ENCODE measurements at places on chromosomes 12 and 14.

- DNase-seq, result no peak
Observed at GRCh38 chr12:122395319-122395718, 27.1 kb downstream of the CLIP1 start.

GRCh38 chr14:102693006-102693755, 84.1 kb upstream of the TRAF3 start:
- no peak for DNase-seq

DNA sequence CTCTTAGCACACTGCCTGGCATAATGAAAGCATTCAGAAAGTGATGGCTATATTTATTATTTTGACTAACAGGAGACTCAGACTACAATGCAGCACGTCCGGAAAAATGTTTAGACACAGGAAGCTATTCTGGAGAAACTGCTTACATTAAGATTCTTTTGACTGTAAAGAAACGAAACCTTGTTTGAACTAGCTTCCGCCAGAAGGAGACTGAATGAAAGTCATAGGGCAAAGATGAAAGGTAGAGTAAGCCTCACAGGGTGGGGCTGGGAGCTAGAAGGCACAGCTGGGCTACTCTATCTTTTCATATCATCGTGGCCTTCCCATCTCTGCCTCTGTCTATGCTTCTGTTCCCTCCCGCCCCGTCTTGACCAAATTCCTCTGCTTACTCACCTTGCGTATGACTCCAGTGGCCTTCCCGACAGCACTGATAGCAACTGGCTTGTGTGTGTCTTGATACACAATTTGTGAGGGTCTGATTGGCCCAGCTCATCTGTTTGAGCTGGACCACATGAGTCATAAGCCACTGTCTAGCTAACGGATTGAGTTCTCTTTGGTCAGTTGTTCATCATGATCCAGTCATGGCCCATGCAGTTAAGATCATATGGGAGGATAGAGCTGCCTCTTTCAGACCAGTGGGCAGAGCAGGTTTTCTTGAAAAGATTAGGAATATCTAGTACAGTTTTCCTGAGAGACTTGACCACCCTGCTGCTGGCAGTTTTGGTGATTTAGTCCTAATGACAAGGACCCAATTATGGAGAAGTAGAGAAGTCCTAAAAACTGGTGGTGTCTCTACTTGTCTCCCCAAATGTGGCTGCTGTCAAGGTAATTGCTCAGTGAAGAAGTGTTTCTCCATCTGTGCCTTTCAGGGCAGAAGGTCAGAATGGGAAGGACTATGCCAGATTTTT, 151.5 kb upstream of the SLC38A2 start:
- DNase-seq, result no peak

- DNase-seq, result no peak
Observed at GRCh38 chr12:128261757-128262156, 5.2 kb upstream of the TMEM132C start.

GRCh38 chr14:33985242-33985641, 34.4 kb upstream of the EGLN3 start:
- DNase-seq, result no peak

DNA sequence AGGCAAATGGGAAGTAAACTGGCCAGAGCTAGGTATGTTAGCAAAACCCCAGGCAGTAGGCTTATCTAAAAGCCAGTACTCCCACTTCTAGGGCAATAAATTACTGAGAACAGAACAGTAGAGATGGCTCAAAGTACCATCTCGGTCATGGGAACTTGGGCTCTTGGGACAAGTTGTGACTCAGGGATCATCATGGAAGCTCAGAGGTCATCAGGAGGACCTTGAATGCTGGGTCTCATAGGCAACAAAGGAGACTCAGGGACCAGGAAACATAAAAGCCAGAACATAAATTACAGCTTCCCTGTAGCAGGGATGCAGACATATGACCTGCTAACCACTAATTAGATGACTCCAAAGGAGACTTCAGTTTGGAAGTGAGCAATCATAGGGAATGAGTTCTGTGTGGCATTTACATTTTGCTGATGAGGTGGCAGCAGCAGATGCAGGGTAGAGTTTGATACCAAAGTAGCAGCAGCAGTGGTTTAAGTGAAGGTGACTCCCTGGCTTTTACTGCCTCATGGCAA, 97.6 kb upstream of the SCAF11 start:
- DNase-seq, result no peak

DNA sequence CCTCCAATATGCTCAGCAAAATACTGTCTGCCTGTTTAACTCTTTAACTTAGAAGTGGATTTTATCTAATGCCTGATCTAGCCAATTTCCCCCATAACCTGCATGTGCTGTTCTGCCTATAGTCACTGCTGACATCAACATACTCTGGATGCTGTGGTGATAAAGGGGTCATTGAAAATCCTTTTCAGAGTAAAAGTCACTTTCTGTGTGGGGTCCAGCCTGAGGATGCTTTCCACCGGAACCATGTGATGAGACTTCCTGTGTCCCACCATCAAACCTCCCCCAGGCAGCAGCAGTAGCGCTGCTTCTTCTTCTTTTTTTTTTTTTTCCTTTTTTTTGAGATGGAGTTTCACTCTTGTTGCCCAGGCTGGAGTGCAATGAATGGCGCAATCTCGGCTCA, 607.0 kb downstream of the BCL11B start:
- no peak for DNase-seq

DNA sequence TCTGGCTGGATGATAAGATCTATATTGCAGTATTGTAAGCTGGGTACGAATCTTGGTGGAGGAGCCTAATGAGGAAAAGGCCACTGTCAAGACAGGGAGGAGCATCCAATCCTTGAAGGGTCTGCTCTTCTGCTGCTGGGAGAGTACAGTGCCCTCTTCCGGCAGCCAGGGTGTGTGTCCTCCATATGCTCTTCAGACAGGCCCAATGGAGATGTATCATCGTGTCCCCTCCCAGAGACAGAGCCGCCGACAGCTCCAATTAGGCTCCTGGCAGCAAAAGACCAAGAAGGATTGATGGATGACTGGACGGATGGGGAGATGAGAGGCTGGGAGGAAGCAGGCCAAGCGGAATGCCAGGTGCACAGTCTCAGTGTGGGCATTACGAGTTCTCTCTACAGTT, 51.6 kb upstream of the PIWIL1 start:
- no peak for DNase-seq

- no peak for DNase-seq
Observed at GRCh38 chr12:15049461-15050153, 76.8 kb downstream of the PDE6H start.

DNA sequence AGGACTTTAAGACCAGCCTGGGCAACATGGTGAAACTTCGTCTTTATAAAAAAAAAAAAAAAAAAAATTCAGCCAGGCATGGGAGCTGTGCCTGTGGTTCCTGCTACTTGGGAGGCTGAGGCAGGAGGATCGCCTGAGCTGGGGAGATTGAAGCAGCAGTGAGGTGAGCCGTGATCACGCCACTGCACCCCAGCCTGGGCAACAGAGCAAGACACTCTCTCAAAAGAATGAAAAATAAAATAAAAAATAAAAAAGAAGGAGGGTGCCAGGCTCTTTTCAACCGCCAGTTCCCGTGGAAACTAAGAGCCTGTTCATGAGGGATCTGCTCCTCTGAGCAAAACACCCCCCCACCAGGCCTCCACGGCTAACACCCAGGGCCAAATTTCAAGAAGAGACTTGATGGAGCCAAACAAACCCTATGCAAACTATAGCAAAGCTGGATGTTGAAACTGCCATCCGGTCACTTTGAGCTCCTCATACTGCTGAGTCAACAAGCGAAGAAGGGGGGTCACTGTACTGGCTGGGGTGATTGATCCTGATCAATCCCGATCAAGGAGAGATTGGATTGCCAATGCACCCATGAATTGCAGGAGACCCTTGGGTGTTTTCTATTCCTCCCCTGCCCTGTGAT, 23.4 kb downstream of the DLK1 start:
- no peak for DNase-seq

- no peak for DNase-seq
Observed at GRCh38 chr14:91925001-91925726, 22.3 kb downstream of the FBLN5 start.

- DNase-seq, result no peak
Observed at GRCh38 chr14:91884664-91885063, 17.3 kb upstream of the TC2N start.

- no peak for DNase-seq
Observed at GRCh38 chr14:68616221-68616902, 176.5 kb downstream of the ZFP36L1 start.

GRCh38 chr12:2354151-2354991, 301.6 kb downstream of the CACNA1C start:
- DNase-seq, result no peak

- no peak for DNase-seq
Observed at GRCh38 chr12:57548488-57548887, 1.4 kb upstream of the KIF5A start.

DNA sequence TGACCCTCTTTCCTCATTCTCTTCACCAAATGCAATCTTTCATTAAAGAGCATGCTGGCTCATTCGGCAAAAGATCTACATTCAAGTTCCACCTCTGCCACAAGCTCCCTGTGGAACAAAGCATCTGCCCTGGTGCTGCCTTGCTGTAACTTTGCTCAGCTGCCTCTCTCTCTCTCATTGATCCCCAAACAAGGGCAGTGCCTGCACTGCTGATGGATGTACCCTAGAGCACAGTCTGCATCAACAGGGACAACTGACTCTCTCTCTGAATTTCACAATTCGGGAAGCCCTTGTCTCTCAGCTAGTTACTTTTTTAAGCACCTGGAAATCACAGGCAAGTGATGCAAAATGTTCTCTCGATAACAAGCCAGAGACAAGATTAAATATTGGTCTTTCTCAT, 174.0 kb upstream of the DIO2 start:
- DNase-seq, result no peak

DNA sequence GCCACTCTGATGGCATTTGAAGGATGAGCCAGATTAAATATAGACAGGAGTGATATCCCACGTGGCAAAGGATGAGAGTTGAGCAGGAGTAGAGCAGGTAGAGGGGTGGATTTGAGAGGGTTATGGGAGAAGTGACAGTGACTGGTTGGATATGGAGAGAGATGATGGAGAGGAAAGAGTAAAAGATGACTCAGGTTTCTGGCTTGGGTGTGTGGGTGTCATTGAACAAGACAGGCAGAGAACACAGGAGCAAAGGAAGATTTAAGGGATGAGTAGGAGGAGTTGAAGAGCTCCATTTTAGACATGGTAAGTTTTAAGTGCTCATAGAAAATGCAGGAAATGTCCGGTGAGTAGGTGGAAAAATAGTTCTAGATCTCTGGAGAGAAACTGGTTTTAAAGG, 136.9 kb downstream of the EGLN3 start:
- no peak for DNase-seq

GRCh38 chr14:104139460-104140212, 1.2 kb downstream of the KIF26A start:
- DNase-seq, result no peak

- no peak for DNase-seq
Observed at GRCh38 chr12:54448344-54448743, 25.1 kb downstream of the GTSF1 start.

DNA sequence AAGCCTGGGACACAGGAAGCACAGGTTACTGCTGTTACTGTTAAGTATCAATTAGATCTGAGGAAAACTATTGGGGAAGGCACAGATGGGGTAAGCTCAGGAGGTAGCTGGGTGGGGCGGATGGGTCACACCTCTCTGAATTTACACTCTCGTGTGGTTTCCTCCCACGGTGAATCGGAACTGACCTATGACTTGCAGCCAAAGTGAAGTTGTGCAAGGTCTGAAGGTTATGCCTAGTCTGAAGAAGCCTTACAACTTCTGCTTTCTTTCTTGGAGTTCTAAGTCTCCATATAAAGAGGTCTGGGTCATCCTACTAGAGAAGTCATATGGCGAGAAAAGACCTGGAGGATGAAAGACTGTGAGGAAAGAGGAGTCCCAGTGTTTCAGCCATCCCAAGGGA, 25.6 kb upstream of the GPATCH2L start:
- DNase-seq, result no peak

DNA sequence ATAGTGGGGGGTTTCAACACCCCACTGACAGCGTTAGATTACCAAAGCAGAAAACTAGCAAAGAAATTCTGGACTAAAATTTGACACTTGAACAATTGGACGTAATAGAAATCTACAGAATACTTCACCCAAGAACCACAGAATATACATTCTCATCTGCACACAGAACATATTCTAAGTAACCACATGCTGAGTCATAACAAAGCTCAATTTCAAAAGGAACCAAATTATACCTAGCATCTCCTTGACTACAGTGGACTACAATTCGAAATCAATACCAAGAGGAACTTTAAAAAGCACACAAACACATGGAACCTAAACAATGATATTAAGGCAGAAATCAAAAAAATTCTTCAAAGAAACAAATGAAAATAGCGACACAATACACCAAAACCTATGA, 871.6 kb upstream of the MDGA2 start:
- DNase-seq, result no peak

- DNase-seq, result peak; percentile 42
Observed at GRCh38 chr14:104677512-104678332, 11.7 kb upstream of the INF2 start.

GRCh38 chr12:57146092-57146491, 1.3 kb downstream of the LRP1-AS start:
- no peak for DNase-seq

DNA sequence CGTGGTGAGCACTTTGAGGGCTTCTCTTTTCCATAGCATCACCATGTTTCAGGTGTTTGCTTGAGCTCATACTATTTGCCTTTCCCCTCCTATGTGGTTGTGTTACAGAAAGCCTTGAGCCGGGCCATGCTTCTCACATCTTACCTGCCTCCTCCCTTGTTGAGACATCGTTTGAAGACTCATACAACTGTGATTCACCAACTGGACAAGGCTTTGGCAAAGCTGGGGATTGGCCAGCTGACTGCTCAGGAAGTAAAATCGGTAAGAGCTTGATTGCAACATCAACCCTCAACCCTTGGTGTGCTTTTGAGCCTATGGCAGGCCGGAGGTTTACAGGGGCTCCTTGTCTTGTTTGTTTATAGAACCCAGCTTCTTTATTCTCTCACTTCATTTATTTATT, 8.1 kb downstream of the LETMD1 start:
- DNase-seq, result no peak

DNA sequence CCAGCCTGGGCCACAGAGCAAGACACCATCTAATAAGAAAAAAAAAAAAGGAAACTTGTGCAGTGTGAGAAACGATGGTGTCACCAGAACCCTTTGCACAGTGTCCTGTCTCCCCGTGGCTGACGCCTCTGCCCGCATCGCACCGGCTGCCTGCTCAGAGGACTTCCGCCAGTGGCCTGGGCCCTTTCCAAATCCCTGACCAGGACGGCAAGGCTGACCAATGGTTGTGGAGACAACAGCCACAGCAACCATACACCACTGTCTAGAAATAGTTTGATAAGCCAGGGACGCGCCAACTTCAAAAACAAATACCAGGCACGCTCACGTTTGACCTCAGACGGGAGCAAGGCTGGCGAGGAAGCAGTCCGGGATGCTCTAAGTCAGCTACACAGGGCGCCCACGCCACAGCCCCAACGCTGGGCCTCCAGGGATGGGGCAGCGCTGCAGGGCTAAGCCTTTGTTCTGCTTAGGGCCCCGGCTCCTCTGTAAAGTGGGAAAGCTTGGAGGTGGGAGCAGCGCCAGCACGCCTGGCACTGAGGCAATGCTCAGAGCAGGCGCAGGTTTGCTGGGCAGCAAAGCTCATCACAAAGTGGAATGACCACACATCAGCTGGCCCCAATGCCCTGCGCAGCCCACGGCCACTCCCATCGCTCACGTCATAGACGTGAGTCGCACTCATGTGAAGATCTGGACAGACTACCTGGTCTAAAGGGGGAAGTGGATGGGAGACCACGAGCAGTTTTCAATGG, 12.5 kb downstream of the PGAM5 start:
- DNase-seq, result no peak

Measured in stimulated activated CD4-positive, alpha-beta T cell treated with anti-CD3 and anti-CD28 coated beads, Interleukin-1b, Interleukin-23, amount 100 ng/mL, for 1 hour (primary cell).